ENCODE measurements at places on chromosomes 2 and 18.

DNA sequence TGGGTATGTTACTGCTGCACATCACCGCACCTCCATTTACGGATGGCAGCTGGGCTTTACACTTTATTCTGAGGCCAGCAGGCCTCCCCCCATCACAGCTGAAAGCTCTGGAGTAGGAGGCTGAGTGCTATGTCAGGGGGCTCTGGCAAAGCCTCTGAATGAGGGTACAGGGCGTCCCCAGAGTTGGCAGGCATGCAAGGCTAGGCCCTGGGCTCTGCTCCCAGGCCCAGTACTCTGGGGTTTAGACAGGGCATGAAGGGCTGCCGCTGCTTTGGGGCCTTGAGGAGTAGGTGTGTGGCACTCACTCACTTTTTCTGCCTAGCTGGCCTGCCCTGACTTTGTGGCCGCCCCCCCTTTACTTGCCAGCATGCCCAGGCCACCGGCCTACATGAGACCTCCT lies 90.8 kb downstream of the WDSUB1 start:
- DNase-seq = no peak

GRCh38 chr18:80109676-80110078 lies 615 bp downstream of the ADNP2 start:
- no peak for DNase-seq

- no peak for DNase-seq
Observed at GRCh38 chr2:73034661-73035375, 36.7 kb downstream of the SFXN5 start.

DNA sequence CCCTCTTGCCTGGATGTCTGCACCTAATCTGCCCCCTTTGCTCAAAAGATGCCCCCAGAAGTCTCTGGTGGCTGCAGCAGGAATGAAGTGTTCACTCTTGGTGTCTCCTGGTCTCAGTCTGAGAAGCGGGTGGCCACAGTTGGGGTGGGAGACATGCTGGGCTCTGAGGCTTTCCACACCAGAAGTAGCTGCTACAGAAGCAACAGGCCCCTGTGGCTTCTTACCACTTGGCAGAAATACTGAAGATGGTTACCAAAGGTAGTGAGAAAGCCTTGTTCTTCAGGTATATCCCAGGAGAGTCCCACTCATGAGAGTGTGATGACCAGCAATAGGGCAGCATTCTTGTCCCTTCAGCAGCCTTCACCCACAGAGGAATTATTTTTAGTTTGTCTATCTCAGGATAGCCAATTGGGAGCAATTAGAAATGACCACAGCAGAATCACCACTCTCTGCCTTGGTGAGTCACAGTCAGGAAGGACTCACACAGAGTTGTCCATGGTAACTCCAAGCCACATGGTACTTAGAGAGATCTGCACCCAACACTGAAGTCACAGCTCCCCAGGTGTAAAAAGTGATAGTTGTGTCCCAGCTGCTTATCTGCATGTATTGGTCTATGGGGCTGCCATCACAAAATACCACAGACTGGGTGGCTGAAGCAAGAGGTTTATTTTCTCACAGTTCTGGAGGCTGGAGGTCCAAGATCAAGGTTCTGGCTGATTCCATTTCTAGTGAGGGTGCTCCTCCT lies 169.8 kb upstream of the ID2 start:
- no peak for DNase-seq

GRCh38 chr2:179946810-179947615 lies 60.1 kb downstream of the CWC22 start:
- no peak for DNase-seq

- no peak for DNase-seq
Observed at GRCh38 chr2:131646669-131647297, 119.1 kb downstream of the CCDC74A start.
